Glomerular endothelial cell (primary cell): ENCODE measurements at places on chromosomes 3 and 15.

- no peak for DNase-seq
Observed at GRCh38 chr3:64600246-64600950, 87.4 kb downstream of the ADAMTS9 start.

DNA sequence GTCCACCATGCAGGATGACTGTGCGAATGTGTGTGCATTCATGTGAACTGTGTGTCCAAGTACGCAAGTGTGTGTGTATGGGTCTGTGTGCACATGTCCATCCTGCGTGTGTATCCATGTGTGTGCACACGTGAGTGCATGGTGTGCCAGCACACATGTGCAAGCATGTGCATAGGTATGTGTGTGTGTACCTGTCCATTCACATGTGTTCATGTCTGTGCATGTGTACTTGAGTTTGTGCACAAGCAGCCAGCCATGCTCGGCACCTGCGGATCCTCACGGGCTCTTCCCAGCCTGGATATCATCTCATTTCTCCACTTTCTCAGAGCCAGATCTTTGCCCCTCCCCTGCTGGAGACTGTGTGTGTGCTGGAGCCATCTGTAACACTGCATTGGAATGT, 18.7 kb upstream of the PLXNA1 start:
- no peak for DNase-seq

DNA sequence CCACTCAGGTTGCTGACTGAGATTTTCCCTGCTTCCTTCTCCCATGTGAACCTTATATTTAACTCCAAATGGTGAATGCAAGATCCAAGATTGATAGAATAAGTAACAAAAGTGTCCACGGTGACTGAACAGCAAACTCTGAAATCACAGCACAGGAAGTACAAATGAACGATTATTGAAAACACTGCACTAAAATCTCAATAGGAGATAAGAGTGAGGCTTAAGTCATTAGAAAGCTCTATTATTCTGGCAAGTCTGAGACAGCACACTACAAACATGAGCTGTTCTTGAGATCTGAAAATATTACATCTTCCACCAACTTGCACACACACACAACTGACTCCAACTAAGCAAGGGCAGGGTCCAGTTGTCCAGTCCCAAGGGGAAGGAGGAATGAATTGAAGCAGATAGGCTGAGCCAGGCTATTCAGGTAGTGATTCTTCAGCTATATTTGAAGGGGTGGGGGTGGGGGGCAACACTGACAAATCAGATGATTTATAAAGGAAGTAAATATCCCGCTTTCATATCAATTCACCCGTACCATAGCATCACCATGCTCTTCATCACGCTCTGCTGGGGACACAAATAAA, 2.9 kb downstream of the ZNF385D start:
- no peak for DNase-seq

DNA sequence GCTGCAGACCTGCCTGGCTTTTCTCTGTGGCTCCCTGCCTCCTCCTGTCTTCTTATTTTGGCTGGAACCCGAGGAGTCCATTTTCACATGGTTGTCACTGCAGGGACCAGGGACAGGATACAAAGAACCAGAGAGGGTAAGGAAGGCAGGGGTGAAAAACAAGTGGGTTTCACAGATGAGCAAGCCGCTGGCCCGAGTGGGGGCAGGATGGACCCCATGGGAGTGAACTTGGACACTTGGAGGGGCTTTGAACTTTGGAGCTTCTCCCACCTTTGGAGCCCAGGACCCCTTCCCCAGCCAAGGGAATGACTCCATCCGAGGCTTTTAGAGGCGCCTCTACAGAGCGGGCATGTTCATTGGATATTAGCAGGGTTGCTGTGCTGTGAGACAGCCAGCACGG, 26.9 kb upstream of the ADCY5 start:
- DNase-seq: no peak

DNA sequence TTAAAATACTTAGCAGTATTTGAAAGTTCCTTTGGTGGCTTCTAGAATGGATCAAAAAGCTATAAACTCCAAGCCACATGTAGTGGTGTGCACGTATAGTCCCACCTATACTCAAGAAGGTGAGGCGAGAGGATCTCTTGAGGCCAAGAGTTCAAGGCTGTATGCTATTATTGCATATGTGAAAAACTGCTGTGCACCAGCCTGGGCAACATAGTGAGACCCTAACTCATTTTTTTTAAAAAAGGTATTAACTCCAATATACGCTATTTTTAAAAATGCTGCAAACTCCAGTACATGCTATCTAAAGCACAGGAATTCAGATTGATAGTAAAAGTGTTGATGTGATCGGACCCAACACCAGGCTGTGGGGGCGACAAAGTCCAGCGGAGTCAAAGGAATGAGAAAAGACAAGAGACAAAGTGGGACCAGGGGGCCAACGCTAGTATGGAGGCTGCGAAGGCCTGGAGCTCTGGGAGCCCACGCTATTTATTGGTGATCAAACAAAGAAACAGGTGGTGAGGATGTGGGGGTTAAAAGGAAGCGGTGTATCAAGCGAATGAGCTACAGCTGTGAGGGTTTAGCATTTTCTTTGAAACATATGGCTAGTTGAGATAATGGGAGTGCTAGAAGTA, 66.6 kb downstream of the ARIH1 start:
- DNase-seq: no peak

DNA sequence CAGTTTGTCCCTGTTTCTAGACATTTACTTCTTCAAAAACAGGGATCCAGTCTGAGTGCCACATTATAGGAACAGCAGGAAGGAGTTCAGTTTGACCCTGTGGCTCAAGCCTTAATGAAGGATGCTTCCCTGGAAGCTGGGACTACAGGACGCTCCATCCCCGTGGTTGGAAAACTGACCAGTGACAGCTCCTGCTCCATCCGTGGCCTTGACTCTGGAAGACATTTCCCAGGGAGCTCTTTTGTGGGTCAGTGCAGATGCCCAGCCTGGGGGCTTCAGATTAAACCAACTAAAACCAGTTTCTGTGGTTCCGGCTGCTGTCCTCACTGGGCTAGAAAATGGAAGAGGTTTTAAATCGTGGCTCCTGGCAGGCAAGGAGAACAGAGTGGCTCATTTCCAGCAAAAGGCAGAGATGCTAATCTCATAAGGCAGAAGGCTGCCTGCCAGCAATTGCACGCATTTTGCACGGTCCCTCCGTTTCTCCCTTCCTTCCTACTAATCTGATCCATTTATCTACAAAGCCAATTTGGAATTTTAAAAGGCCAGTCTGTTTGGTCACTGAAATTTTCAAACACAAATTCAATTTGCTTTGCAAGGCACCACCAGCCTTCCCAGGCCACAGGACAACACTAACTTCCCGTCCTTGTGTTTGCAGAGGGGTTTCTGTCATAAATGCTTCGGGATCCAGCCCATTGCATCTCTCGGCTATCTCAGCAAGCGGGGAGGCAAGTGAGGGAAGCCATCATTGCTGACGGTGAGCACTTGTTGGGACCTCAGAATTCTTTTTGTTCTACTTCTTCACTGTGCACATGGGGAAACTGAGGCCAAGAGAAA, 6.2 kb upstream of the SSUH2 start:
- no peak for DNase-seq

- DNase-seq: no peak
Observed at GRCh38 chr3:62368705-62369475, 4.5 kb downstream of the FEZF2 start.

DNA sequence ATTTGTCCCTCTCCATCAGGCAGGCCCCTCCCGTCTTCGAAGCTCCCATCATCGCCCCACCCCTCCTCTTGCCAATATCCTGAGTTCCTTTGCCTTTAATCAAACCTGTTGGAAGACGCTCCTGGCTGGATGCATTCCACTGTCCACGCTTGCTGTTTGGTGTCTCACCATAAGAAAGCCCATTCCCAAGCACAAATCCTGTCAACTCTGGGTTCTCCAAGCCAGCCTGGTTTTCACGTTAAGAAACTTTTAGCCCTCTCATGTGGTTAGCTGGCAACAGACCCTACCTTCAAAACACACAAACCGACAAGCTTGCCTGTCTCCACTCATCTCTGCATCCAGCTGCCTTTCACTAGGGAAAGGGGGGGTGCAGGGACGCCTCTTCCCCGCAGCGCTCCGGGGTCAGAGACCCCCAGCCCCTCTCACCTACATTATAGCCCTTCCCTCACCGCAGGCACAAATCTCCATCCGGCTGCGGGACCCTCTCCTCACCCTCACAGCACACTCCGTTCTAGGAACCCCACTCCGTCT, 1.1 kb downstream of the GORASP1 start:
- DNase-seq: no peak

GRCh38 chr3:108157273-108157672, 65.0 kb downstream of the IFT57 start:
- no peak for DNase-seq

DNA sequence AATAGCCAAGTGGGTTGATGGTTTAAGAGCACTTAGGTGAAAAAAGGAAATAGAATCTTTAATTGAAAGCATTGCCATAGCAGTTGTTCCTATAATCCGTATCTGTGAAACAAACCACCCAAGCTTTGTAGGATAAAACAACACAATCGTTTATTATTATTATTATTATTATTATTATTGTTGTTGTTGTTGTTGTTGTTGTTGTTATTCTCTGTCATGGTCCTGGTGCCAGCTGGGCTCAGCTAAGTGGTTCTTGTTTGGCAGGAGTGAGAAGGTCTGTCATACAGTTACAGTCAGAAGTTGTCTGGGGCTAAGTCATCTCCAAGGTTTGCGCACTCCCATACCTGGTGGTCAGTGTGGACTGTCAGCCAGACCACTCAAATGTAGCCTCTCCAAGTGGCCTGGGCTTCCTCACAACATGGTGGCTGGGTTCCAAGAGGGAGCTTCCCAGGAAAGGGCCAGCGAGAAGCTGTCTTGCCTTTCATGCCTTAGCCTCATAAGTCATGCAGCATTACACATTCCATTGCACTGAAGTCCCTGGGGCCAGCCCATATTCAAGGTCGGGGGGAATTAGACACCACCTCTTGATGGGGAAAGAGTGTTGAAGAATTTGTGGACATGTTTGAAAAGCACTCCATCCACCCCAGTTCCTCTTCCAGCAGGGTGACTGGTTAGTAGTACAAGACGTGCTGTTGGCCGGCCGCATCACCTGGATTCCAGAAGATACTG, 54.3 kb upstream of the FGD5 start:
- no peak for DNase-seq

- peak; percentile 86 for DNase-seq
Observed at GRCh38 chr3:104907507-104907906, 459.2 kb upstream of the ALCAM start.

DNA sequence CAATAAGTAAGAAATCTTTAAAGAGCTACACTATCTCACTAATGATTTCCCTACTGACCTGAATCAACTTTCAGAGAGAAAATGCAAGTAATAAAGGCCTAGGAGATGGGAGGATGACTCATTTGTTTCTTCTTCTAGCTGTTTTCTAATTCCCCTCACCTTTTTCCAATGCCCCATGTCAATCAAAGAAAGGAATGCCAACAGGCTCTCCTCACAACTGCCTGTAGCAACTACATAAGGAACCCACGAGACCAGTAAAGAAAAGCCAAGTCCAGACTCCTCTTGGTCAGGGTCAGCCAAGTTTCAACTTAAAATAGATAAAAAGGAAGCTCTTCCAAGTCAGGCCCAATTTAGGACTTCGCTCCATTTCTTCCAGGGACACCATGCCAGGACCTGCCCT, 201.9 kb downstream of the TNIK start:
- DNase-seq: no peak

- no peak for DNase-seq
Observed at GRCh38 chr3:2873986-2874385, 236.2 kb downstream of the IL5RA start.

DNA sequence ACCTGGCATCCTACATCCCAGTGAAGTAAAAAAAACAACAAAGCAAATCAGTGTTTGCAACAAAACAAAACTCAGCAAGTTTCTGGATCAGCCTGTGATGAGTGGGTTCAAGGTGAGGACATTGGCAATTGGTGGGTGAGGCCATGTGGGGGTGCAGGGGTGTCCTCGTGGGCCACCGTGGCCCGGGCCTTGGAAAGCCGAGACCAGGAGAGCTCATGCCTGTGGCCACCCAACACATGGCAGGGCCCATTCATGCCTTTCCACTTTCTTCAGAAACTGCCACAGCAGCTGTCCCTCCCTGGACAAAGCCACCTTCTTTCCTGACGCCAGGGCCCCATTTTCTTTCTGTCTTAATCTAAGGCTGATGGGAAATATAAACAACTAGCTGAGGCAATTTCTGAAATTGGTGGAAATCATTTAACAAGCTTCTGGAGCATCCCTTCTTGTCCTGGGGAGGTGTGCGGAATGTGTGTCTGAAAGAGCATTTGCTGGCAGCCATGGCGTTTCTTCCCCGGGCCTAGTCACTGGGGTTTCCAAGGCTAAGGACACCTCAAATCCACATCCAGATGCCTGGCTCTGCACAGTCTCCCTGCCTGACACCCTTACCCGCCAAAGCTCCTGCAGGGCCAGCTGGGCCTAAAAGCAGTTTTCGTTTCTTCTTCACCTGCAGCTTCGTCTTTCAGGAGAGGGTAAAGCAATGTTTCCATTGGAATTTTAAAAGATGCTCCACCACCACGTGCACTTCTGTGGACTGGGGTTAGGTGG, 34.1 kb upstream of the SFMBT1 start:
- DNase-seq: no peak

DNA sequence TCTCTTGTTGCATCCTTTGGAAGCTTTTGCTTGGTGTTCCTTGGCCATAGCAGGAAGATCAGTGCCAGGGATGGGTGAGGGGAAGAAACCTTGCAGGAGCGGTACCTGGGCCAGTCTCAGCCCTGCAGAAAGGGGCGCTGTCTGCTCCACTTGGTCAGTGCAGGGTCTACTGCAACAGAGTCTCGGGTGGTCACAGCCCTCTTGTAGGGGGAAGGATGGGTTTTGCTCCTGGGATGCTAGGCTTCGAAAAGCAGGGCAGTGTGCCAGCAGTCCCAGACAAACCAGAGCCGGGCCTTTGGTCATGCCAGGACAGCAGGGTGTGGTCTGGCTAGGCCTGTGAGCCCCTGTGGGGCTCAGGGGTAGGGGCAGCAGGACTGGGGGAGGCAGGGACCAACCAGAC, 186.7 kb downstream of the APBA2 start:
- DNase-seq: no peak

DNA sequence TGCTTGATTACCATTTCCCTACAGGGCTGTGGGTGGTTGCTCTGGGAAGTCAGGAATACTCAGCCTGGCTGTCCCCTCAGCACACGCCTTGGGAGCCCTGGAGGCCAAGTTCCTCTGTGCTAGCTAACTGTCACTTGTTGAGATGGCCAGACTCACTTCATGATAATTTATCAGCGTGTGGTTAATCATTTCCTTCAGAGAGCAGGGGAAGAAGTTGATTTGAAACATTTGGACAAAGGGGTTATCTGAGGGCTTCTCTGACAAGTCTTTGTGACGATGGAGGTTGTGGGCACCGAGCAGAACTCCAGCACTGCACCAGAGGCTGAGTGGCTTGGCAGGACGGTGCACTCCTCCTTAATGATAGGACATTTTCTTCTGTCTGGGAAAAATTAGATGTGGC, 61.9 kb downstream of the WHAMM start:
- DNase-seq: no peak

GRCh38 chr3:108780235-108780634, 23.0 kb upstream of the RETNLB start:
- DNase-seq: no peak

GRCh38 chr3:125129512-125129997, 73.8 kb upstream of the HEG1 start:
- no peak for DNase-seq

GRCh38 chr15:41407341-41407740, 5.0 kb upstream of the NDUFAF1 start:
- DNase-seq: no peak
